ENCODE measurements at places on chromosomes 1 and 21. TPM values are rescaled to one million over a fixed set of nuclear protein-coding genes. Genes with fewer than 3 reads are reported as not detected.
A peak's percentile ranks its signal among the peaks of the same experiment; 100 is the strongest.

- DNase-seq, result no peak
Observed at GRCh38 chr1:27604579-27605299, 795 bp upstream of the AHDC1 start.

DNA sequence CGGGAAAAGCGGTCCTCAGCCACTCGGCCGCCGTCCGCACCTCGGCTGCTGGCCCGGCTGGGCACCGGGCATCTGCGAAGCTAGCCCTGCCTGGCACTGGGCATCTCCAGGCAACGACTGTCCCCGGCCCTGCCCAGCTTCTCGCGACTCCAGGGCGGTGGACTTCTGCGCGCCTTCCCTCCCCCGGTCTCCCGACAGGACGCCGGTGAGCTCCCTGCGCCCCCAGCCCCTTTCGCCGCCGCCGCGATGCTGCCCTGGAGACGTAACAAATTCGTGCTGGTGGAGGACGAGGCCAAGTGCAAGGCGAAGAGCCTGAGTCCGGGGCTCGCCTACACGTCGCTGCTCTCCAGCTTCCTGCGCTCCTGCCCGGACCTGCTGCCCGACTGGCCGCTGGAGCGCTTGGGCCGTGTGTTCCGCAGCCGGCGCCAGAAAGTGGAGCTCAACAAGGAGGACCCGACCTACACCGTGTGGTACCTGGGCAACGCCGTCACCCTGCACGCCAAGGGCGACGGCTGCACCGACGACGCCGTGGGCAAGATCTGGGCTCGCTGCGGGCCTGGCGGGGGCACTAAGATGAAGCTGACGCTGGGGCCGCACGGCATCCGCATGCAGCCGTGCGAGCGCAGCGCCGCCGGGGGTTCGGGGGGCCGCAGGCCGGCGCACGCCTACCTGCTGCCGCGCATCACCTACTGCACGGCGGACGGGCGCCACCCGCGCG lies 514 bp downstream of the FAM43B start:
- no peak for DNase-seq

Gene SLC26A9
- not detected for total RNA-seq

DNA sequence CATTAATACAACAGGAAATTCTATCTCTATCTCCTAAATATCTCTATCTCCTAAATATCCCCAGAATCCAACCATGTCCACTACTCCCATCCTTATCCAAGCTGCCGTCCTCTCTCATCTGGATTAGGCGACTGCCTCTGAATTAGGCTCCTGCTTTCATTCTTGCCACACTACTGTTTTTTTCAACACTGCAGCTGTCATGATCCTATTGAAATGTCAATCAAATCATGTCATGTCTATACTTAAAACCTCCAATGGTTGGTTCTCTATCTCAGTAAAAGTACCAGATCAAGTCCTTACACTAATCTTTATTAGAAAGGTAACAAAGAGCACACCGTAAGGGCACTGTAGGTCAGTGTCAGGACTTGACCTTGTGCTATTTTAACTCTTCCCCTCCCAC lies 82.0 kb upstream of the NFIA start:
- DNase-seq, result no peak

GRCh38 chr1:11286735-11287410 lies 13.9 kb downstream of the UBIAD1 start:
- DNase-seq, result no peak

DNA sequence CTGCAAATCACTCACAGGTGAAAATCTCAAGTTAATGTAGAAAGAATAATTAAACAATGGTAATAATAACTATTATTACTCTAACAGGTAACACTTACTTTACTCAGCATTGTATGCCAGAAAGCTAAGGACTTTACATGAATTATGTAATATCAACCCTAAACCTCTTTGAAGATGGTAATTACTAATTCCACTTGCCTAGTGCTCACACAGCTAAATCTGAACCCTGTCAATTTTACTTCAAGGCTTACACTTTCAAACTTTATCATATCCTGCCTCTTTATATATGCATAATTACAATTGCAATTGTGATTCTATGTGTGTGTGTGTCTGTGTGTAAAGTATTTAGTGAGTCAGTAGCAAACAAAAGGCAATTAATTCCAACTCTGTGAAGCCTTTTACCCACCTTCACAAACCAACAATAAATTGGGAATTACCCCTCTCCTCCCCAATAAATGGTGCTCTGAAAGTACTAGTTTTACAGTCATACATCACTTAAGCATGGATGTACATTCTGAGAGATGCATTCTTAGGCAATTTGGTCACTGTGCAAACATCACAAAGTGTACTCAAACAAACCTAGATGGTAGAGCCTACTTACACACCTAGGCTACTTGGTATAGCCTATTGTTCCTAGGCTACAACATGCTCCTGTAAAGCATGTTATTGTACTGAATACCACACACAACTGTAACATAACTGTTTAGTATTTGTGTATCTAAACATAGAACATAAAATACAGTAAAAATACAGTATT lies 5.9 kb downstream of the ZNF644 start:
- no peak for DNase-seq

DNA sequence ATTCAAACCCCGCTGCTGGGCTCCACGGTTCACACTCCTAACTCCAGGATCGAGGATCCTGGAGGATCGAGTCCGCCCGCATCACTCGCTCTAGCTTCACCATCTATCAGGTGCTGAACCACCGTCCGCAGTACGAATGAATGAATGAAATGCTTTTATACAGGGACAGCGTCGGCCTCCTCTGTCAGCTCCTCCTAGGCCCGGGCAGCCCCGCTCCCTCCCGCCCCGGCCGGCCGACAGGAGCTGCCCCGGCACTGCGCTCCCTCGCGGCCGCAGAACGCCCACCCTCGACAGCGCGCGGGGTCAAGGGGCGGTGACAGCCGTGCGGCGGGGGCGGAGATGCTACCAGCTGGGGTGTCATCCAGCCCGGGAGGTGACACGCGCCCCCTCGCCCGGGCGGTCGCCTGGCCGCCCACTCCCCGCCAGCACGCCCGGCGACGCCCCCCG lies 520 bp downstream of the ZBTB17 start:
- DNase-seq, result peak; percentile 83

GRCh38 chr1:192732787-192733186 lies 76.1 kb upstream of the RGS2 start:
- peak; percentile 12 for DNase-seq

DNA sequence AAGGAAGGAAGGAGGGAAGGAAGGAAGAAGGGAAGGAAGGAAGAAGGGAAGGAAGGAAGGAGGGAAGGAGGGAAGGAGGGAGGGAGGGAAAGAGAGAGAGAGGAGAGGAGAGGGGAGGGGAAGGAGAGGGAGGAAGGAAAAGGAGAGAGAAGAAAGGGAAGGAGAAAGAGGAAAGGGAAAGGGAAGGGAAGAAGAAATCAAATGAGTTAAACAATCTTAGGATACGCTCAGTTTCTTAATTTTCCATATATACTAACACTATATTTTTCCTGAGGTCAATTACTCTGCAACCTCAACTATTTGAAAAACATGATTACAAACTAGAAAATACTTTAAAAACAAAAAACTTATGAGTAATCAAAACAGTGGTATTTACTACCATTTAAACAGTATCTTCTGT lies 53.3 kb downstream of the SPATA6 start:
- DNase-seq, result no peak

GRCh38 chr21:43372663-43373361 lies 54.1 kb downstream of the SIK1 start:
- no peak for DNase-seq

Gene TESK2
- total RNA-seq, result 4.6 TPM

Gene MIXL1
- total RNA-seq, result not detected

Measured in CD8-positive, alpha-beta T cell (primary cell).